Testis (tissue), 5 donors: ENCODE measurements at places on chromosomes 3 and 15.

- no peak for DNase-seq
Observed at GRCh38 chr3:138260611-138261010, 69.0 kb downstream of the NME9 start.

GRCh38 chr3:173584093-173584837 is 186.7 kb downstream of the NLGN1 start:
- peak; percentile 45 for DNase-seq

DNA sequence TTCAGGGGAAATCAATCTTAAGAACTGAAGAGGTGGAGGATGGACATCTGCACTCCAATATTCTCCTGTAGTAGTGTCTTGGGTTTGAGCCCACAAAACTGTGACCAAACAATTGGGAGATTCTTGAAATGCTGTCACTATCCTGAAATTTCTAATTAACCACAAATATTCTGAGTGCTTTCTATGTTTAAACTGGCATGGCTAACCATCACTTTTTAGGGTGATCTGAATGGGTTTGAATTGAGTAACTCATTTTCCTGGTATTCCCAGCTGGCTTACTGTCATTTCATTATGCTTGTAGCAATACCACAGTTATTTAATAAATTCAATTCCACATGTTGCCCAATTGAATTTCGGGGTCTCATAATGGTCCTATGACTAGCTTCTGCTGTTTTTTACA is 216.9 kb upstream of the DCBLD2 start:
- DNase-seq: no peak

DNA sequence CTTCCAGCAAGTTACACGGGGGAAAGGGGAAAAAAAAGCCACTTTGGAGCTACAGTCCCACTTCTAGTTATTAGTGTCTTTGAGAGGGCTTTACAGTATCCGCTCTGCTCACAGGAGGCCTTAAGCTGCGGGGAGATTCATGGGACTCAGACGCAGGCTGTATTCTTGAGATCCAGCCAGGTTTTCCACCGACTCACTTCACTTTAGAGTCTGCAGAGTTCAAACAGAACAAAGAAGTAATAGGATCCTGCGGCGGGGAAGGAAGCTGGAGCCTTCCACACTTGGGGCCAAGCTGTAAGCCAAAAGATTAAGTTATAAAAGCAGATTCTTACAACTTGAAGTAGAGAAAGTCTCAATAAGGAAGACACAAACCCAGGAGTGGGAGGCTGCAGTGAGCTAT is 60.2 kb upstream of the FAM174B start:
- DNase-seq: peak; percentile 39

DNA sequence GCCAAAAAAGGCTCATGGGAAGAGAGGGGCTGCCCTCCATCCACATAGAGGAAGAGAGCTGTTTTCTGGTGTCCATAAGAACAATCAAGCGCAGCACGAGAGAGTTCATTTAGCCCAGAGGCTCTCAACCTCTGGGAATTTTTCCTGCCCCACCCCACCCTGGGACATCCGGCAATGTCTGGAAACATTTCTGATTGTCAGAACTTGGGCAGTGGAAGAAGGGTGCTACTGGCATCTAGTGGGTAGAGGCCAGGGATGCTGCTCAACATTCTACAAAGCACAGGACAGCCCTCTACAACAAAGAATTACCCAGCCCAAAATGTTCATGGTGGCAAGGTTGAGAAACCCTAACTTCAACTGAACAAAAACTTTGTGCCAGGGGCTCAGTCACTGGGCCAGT is 92.9 kb downstream of the RAB11A start:
- DNase-seq: no peak

DNA sequence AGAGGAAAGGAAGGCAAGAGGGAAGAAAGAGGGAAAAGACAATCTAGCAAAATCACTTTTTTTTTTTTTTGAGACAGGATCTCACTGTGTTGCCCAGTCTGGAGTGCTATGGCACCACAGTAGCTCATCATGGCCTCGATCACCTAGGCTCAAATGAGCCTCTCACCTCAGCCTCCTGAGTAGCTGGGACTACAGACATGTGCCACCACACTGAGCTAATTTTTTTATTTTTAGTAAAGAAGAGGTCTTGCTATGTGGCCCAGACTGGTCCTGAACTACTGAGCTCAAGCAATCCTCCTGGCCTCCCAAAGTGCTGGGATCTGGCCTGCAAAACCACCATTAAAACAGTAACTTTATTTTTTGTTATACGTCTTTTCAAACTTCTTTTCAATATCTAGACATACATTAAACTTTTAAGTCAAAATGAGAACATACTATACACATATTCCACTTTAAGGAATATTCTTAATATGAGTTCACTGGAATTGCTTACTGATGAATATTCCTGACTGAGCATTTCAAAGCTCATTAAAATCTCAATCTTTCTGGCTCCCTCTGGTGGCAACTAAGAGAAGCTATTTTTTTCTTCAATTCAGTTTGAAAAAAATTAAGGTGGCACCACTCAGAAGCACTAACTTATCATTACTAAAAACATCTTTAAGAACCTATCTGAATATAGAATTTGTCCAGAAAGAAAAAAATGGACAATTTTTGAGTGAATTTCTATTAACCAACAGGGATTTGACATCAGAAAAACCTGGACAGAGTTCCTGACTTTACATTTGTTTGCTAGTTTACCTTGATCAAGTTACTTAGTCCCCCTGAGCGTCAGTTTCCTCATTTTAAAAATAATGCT is 40.9 kb downstream of the UACA start:
- no peak for DNase-seq

GRCh38 chr15:53758412-53758811 is 1.1 kb downstream of the WDR72 start:
- DNase-seq: no peak

- DNase-seq: no peak
Observed at GRCh38 chr3:133988631-133989161, 41.0 kb downstream of the SLCO2A1 start.

DNA sequence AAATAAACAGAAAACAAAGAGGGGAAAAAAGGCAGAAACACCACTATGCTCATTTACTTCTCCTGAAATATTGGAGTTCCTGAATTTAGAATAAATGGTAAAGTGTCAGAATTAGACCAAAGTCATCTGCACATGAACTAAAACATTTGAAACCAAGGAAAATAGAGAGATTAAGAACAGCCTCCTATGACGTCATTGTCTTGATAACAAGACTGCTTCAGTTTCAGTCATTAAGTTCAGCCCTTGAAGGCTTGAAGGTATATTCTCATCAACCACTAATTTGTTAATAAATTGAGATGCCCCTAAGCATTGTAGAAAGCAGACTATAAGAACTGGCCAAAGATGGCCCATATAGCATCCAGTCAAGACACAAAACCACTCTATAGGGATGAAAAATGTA is 2.5 kb downstream of the SUMF1 start:
- DNase-seq: no peak

- peak; percentile 78 for DNase-seq
Observed at GRCh38 chr15:66841953-66842681, 140.1 kb downstream of the SMAD6 start.

DNA sequence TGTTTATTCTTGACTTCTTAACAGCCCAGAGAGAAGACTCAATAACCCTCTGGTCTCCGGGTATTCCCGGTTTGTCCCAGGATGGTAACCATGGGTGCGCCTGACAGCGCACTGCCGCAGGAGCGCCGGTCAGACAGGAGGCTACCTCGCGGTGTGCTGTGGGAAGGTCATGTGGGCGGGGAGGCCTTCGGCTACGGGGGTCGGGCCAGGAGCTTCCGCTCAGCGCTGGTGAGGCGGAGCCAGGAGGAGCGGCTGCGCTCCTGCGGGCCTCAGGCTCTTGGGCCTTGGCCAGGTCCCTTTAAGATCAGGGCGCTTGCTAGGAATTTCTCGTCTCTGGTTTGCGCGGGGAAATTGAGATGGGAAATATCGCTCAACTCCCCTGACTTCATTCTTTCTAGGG is 182.3 kb upstream of the NDN start:
- peak; percentile 88 for DNase-seq

DNA sequence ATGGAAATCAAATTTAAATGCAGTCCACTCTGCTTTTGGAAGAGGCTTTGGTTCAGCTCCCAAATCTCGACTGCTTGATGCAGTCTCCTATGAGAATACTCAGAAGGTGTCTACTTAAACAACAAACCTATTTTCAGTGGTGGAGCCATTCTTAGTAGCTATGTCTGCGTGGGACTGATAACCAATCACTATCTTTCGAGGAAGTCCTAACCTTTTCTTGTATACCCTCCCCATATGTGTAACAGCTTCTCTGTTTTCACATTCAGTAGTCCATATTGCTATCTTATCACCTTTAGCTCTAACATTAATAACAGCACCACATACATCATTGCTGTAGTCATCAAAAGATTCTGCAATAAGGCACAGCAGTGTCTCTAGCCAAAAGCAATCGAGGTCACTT is 333.0 kb upstream of the ATP11B start:
- no peak for DNase-seq

- DNase-seq: no peak
Observed at GRCh38 chr15:70308011-70308734, 210.5 kb upstream of the TLE3 start.

- DNase-seq: no peak
Observed at GRCh38 chr3:142009029-142009428, 132.6 kb downstream of the ATP1B3 start.

DNA sequence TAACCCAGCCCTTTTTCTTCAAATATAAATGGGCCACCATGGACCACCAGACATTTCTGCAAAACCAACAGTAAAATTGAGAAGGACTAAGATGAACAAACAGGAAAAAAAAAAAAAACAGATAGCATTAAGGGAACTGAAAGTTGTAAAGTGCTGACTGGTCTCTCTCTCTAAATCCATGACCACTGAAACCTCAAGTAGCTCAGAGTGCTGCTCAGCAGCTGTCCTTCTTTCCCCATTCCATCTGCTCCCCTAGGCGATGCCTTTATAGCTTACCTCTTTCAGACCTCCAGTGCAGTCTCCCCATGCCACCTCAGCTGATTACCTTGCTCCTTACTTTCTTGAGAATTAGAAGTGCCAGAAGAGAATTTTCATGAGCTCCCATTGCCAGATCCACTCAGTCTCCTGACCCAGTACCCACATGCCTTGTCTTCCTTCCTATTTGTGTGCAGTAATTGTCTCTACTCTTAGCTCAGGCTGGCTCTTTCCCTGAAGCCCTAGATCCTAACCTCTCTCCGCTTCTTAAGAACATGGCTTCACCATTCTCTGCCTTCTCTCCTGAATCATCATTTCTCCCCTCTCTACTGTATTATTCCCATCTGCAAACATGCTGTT is 23.9 kb upstream of the XIRP1 start:
- DNase-seq: no peak

DNA sequence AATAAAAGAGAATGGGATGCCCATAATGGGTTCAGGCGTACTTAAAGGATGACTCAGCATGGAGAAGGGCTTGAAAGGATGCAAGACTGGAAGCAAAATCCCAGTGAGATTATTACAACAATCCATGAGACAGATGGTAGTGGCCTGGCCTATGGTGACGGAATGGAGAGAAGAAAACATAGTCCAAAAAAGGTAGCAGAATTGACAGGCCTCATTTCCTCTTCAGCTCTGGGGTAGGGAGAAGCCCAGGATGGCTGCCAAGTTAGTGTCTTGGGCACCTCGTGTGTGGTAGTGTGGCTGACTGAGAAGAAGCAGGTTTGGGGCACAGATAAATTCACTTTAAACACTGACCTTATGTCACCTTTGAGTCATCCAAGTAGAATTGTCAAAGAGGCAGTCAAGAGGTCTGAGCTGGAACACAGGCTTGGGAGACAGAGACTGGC is 18.1 kb downstream of the MB21D2 start:
- no peak for DNase-seq

- peak; percentile 13 for DNase-seq
Observed at GRCh38 chr15:88648357-88649214, 9.8 kb downstream of the ISG20 start.

DNA sequence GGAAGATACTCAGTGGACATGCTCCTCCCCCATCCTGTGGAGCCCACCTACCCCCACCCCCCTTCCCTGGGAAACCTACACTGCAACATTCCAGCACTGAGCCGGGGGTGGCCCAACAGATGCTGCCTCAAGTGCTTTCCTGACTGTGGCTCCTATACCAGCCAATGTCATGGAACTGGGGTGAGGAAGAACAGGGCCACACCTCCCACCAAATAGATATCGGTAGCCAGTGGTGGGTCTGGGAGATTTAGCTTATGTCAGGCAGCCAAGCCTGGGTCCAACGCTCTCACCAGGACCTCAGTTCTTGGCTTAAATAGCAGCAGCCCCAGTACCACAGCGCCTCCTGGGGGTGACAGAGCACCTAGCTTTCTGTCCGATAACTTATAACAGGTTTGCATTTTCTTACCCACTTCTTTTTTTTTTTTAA is 30.3 kb downstream of the CDC25A start:
- DNase-seq: peak; percentile 78

GRCh38 chr3:95217661-95218060 is 1154.8 kb downstream of the NSUN3 start:
- no peak for DNase-seq

DNA sequence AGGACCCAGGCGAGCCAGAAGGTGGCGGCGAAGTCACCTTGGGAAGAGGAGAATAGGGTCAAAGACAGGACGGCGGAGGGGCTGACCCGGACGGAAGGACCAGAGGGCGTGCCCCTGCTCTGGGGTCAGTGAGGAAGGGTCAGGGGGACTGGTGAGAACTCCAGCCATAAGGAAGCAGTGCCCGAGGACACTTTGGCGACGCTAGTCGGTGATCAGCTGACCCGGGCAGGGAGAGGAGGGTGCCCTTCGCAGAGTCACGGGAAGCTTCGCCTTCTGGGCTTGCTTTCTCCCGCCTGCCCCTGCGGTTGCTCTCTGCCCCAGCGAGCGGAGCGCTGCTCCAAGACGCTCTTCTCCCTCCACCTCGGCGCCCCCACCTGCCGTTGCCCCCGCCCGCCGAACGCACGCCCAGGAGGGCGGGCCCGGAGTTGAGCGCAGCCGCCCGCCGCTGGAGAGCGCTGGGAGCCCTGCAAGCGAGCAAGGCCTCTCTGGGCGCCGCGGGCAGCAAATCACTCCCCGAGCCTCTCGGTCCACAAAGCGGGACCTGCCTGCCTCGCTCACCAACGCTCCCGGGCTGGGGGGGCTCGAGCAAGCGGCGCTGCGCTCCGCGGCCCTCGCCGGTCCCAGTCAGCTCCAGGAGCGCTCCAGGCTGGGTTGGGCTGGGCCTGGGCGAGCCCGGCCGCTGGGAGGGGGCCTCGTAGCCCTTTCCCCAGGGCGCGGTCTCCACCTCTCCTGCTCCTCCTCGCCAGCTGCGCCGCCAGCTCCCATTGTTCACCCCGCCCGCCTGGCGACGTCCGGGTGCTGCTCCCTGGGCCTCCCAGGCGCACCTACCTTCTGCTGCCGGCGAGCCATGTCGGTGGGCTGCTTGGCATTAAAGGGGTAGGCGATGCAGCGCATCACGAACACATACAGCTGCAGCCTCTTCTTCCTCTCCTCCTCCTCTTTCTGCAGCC is 1.2 kb downstream of the CADPS start:
- peak; percentile 79 for DNase-seq

GRCh38 chr15:59434481-59434880 is 3.5 kb upstream of the FAM81A start:
- DNase-seq: no peak

- no peak for DNase-seq
Observed at GRCh38 chr3:171028779-171029232, 2.3 kb upstream of the SLC2A2 start.

GRCh38 chr3:27228805-27229204 is 140.4 kb downstream of the NEK10 start:
- DNase-seq: no peak
